ENCODE measurements at places on chromosomes 7 and 10.

GRCh38 chr10:122044713-122045112, 55.8 kb downstream of the TACC2 start:
- no peak for DNase-seq

DNA sequence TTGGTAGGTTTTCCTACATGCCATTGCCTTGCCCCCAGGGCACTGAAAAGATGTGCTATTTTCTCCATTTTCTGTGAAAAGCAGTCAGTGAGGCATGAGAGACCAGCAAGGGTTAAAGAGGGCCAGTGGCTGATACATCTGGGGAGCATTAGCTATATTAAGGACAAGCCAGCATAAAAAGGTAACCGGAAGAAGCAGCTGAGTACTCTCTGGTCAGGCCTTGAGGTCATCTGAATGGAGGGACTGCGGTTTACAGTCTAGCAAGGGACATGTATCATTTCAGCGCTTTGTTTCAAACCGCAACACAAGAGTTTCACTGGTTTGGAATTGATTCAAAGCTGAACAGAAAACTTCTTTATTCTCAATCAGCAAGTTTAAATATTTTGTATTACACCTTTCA, 120.4 kb downstream of the EPDR1 start:
- DNase-seq, result no peak

- no peak for DNase-seq
Observed at GRCh38 chr7:105677410-105677730, 96.1 kb upstream of the EFCAB10 start.

GRCh38 chr7:108067844-108068243, 62.3 kb downstream of the LAMB4 start:
- DNase-seq, result no peak

- no peak for DNase-seq
Observed at GRCh38 chr7:74657692-74658177, at the start of gene GTF2I. Gene GTF2I (plus strand): TSS chr7:74657718. CDS start chr7:74689129, 31,411 bp downstream.

DNA sequence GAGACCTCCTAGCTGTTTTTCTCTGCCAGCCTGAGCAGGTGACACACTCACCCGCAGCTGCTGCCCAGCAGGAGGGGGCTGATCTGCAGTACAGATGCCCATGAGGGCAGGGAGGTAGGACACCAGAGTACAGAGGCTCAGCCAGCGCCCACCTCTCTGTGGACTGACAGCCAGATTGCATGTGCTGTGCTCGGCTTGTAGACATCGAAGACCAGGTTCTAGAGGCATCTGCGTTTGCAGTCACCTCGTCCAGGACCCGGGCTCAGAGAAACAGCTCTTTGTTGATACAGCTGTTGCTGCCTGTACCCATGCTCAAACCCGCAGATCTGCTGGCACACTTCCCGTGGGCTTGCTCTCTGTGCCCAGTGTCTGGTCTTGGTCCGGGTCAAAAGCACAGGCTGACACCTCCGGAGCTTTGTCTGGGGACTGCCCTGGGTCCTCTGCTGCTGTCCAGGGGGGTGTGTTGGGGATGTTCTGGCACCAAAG, 224.7 kb downstream of the GLRX3 start:
- DNase-seq, result no peak

DNA sequence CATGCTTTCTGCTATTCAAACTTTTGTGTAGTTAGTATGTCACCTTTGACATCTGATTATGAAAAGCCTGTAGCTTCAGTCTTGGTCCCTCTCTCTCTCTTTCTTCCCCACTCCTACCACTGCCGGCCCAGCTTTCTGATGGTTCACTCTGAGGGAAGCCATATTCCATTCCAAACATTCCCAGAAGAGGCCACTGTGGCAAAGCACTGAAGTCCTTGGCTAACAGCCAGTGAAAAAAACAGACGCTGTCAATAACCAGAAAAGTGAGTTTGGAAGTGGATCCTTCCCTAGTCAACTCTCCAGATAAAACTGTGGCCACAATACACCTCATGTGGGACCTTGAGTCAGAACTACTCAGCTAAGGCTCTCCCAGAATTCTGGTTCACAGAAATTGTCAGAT, 950.7 kb upstream of the PHF14 start:
- no peak for DNase-seq

DNA sequence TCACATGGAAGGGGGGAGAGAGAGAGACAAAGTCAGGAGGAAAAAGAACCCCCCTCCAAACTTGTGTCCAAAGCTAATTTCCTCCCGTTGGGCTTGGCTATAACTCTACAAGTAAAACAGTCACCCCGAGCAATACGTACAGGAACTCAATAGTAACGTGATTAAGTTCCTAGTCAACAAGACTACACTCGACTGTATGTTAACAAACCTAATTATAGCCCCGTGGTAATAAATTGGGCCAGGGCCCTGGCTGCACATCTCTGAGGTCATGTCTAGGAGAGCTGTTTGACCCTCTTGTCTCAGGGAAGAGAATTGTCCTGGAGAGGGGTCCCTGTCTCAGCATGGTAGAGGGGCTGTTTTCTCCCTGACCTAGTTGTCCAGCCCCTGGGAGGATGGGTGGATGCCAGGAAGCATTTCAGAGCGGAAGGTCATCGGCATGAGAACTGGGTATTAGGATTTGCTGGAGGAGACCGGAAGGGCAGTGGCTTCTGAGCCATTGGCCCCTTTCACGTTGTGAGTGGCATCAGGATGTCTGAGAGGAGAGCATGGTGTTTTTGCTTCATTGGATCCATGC, 60.2 kb upstream of the COMTD1 start:
- no peak for DNase-seq

GRCh38 chr10:6729071-6729774, 149.1 kb upstream of the PRKCQ start:
- peak; percentile 62 for DNase-seq

- no peak for DNase-seq
Observed at GRCh38 chr10:127738512-127739424, 1.8 kb downstream of the FOXI2 start.

DNA sequence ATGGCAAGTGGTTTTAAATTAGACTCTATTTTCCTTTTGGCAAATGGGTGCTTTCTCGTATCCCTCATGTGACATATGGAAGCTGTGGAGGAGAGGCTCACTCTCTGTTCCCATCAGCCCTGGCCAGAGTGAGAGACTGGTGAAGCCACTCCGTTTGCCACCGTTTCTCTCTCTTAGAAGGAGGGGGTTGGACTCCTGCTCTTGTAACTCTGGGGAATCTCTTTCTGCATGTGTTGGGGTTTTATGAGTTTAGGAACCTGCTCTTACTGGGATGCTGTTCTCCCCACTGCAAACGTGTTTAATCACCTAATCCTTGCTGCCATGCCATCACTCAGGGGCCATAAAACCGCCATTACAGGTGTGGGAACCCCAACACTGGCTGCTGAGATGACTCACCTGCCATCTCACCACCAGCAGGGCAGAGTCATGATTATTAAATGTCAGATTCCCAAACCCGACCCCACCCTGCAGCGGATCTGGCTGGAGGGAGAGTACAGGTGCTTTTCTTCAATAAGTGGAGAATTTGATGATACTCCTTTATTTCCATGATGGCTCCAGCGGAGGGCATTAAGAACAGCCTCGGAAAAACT, 103.2 kb downstream of the ADCY1 start:
- DNase-seq, result no peak

- DNase-seq, result no peak
Observed at GRCh38 chr7:102175423-102176170, 111.1 kb upstream of the SH2B2 start.

GRCh38 chr7:138208142-138208570, 131.9 kb downstream of the AKR1D1 start:
- no peak for DNase-seq

DNA sequence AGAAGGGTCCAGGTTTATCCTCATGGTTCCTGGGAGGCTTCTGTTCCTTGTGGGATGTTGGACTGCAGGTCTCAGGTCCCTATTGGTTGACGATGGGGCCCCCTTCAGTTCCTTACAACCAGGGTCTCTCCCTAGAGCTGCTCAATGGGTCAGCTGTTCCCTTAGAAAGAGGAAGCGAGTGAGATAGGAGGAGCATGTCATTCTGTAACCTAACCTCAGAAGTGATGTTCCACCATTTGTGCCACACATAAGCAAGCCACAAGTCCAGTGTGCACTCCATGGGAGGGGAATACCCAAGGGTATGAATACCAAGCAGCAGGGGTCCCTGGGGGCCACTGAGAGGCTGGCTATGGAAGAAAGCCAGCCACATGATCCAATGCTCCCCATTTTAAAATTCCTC, 192.7 kb downstream of the GATA3 start:
- DNase-seq, result no peak

DNA sequence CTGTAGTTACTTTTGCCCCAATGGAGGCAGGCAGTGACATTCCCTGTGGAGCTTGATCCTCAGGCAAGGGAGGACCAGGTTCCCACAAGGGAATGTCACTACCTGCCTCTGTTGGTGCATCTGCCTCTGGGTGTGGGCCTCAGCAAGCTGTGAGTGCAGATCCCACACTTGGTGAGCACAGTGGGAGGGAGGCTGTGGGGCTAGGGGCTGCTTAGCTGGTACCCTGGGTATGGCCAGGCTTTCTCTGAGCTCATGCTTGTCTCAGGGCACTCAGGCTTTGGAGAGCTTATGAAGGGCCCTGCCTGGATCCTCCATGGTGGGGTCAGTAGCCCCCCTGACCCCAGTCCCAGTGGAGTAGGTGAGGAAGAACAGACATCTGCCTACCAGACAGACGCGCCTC, 16.2 kb upstream of the ZNF488 start:
- DNase-seq, result no peak

DNA sequence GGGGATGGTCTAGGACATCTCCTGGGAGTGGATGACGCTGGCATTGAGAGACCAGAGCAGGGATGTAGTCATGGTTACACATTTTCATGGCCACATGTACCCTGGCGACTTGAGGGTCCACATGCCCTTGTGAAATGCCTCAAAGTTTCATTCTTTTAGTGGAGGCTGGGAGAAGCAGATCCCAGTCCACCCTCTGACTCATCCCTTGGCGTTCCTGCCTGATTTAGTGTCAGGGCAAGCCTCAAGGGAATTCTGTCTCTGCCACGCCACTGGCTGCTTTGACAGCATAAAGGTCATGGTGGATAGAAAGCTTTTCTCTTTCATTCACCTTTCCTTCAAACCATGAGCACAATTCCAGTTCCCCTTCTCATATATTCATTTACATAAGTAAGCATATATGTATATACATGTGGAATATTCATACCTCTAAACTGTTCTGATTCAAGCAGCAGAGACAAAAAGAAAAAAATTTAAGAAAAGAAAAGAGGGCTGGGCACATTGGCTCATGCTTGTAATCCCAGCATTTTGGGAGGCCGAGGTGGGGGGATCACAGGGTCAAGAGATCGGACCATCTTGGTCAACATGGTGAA, 21.8 kb upstream of the KIF5B start:
- peak; percentile 28 for DNase-seq

GRCh38 chr7:91459539-91459938, 195.3 kb downstream of the FZD1 start:
- DNase-seq, result no peak

DNA sequence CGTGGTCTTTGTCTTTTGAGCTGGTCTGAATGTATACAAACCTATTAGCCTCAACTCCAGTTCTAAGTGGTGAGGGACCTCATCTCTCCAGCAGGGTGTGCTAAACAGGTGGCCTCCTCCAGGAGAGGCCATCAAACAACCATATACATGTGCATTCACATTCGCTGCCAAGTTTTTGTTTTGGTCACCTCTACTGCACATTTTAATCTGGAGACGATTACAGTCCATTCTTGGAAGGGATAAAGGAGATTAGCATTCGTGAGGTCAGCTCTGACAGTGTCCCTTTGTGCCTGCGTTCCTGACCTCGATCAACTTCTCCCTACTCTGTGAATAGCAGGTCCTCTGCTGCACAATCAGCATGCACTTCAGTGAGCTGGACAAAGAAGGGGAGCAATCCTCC, 60.8 kb downstream of the RHOBTB1 start:
- peak; percentile 55 for DNase-seq

DNA sequence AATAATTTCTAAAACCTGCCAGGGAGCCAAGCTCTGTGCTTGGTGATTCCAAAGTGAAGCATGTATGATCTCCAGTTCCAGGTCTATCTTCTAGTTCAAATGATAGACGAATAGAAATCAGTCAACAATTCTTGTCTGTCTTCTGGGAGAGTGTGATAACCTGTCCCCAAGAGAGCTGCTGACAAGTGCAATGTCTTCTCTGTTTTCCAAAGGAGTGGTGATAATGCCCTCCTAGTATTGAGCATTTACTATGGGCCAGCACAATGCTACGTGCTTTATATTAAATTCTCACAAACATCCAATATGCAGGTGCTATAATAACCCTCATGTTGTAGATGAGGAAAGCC, 10.2 kb downstream of the MXI1 start:
- DNase-seq, result no peak

DNA sequence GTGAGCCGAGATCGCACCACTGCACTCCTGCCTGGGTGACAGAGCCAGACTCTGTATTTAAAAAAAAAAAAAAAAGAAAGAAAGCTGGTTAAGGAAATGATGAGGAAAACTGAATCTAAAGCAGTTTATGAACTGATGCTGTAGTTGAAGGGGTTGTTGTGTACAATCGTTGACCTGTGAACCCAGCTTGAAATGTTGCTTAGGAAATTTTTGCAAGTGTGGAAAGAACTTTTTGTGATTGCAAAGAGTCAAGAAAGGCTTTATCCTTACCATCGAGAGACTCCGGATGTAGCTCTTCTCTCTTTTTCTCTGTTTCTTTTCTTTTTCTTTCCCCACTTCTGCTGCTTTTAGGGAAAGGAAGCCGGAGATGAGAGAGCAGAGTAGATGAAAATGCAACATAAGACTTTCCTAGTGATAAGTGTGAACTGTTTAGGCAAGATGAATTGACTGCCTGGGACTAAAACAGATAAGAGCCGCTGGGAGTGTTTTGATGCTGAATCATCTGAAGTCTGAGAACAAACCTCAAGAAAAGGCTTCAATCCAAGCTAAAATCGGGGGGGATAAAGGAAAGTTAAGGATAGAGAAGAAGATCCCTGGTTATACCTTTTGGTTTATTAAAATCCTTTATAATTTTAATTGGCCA, 69.0 kb downstream of the TAF3 start:
- DNase-seq, result no peak

GRCh38 chr10:11265484-11265883, 247.8 kb downstream of the CELF2 start:
- no peak for DNase-seq

GRCh38 chr7:66043681-66044497, 31.7 kb upstream of the ASL start:
- DNase-seq, result no peak

- peak; percentile 63 for DNase-seq
Observed at GRCh38 chr7:71733107-71733870, 601.3 kb downstream of the GALNT17 start.

DNA sequence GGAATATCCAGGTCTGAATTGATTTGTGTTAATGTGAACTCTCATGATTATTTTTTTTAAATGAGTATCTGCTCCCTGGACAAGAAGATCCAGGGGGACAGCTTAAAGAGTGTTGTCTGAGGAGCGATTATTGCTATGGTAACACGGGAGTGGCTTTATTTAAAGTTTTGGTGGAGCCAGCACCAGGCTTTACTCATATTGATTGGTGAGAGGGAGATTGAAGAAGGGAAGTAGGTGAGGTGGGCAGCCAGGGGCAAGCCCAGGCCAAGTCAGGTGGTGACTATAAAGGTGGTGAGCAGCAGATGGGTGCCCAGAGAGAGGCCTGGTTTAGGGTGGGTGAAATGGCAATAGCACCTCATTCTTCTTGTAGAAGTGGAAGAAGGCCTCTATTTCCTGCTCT, 10.2 kb upstream of the AGR2 start:
- DNase-seq, result no peak

GRCh38 chr7:55475855-55476803, 96.2 kb downstream of the VOPP1 start:
- no peak for DNase-seq

Data from A549 (cell line).